ENCODE measurements at places on chromosomes 1 and 21.

DNA sequence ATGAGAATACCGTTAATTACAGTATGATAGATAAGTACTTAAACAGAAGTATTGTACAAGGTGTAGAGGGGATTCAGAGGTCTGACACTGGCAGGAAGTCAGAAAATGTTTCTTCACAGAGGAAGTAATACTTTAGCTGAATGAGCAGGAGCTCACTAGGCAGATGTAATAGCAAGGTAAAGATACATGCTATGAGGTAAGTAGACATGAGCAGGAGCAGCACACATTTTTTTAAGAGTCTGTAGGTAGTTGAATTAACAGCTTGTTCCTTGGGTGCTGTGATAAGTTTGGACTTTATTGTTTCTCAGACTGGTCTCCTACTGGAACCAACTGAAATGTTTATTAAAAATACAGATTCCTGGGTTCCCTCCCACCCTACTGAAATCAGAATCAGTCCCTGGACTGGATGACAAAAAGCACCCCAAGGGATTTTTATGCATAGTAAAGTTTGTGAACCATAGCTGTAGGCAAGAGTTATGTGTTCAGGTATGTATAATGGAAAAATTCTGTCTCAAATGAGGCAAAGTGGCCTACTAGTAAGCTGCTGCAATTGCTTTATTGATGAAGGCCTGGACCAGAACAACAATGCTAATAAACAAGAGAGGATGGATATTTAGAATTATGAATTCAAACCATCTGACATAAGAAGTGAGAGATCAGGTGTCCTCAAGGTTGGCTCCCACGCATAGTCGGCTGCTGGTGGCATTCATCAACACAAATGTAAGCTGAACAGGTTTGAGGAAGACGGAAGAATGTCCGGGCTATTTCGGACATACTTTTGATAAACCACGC is 902 bp downstream of the AP4B1 start:
- DNase-seq = no peak

GRCh38 chr1:169571450-169571849 is 14.8 kb downstream of the F5 start:
- DNase-seq = no peak

DNA sequence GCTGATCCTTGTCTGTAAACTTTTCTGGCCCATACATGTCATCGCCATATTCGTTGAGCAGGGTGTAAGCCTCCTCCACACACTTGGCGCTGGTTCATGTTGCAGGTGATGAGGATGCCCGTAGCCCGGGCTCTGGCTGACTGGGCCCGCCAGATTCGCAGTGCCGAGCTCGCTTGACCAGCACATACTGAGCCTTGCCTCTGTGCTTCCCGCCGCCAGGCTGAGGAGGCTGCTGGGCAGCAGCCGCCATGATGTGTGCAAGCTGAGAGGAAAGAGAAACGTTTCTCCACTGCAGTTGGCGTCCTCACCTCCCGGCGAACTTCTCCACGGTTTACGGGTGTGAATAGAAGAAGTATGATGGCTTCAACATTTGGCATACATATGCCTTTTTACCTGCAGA is 89.2 kb downstream of the LTN1 start:
- no peak for DNase-seq

DNA sequence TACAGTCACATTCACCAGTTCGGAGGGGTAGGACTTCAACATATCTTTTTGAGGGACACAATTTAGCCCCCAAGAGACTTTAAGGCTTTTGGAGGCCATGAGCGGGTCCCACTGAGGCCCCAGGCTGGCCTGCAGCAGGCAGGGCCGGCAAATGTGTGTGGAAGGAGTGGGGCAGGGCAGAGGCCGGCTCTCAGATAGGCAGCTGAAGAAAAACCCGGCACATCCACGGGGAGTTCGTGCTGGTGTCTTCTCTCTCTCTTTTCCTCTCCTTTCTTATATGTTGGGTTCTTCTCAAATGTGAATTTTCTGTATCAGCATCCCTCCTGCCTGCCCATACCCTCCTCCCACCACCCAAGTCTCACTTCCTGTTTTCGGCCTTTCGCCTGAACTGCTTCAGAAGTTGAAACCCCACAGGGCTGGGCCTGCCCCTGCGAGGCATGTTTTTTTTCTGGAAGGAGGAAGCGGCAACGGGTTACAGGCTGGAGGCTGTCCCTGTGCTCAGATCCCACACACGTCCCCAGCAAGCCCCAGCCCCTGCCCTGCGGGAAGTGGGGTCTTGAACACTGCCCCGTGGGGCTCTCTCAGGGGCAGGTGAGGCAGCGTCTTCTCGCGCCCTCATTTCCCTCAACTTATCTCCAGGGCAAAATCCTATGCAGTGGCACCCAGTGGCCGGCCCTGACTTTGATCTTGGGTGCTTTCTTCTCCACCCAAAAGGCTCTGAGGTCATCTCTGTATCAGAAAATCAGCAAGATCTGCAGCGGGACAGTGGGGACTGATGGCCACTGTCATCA is 9.7 kb upstream of the UMODL1 start:
- DNase-seq = peak; percentile 51

GRCh38 chr1:8739377-8739776 is 78.1 kb downstream of the RERE start:
- no peak for DNase-seq

All from Peyer's patch (tissue), 4 donors.